Heart left ventricle (tissue), 16 donors: ENCODE measurements at places on chromosomes 12 and 14. TPM values are rescaled to one million over a fixed set of nuclear protein-coding genes. Genes with fewer than 3 reads are reported as not detected.

PRB3 gene
- total RNA-seq, result not detected

RABGGTA gene
- 18.8 TPM for total RNA-seq

- no peak for DNase-seq
Observed at GRCh38 chr12:93091886-93092648, 163.0 kb upstream of the EEA1 start.

GRCh38 chr14:90198541-90199060, 57.8 kb upstream of the PSMC1 start:
- no peak for DNase-seq

DNA sequence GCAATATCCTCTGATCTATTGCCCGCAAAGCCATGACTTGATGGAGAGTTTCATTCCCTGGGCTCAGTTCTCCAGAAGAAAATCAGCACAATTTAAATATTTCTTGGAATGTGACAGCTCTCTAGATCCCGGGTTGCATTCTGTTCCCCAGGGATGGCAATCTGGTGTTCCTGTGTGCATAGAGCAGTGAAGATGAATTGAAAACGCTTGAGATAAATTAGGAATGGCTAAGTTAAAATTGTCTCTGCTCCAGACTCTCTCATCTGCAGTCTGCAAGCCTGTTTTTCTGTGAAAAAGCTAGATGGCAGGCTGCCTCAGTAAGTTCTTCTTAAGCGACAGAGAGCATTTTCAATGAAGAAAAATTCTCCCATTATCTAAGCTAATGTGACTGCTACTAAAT, 582.5 kb upstream of the MGAT4C start:
- DNase-seq, result no peak

- no peak for DNase-seq
Observed at GRCh38 chr14:25089496-25089895, 39.5 kb upstream of the STXBP6 start.

MYF5 gene
- total RNA-seq, result not detected

DNA sequence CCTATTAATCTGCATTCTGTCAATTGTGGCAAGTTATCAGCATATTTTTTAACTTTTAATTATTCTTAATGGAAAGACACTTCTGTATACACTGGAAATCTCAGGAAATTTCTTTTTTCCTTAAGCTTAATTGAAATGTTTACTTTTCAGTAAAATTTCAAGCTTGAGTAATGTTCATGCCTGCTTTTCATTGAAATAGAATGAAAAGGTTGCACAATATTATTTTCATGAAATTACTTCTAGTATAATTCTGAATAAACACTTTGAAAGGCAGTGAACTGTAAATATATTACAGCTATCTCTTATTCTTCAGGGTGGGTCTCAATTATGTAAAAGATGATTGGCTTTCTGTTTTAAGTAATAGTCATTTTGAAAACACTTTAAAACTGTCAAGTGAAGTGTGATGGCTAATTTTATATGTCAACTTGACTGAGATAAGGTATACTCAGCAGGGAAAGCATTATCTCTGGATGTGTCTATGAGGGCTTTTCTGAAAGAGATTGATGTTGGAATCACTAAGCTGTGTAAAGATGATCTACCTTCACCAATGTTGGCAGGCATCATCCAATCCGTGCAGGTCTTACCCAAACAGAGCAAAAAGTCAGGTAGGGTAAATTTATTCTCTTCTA, 29.9 kb downstream of the CLEC2D start:
- no peak for DNase-seq

GRCh38 chr12:62191491-62192179, 68.6 kb upstream of the USP15 start:
- DNase-seq, result no peak

- DNase-seq, result no peak
Observed at GRCh38 chr14:54929556-54929955, 26.9 kb upstream of the GCH1 start.

DNA sequence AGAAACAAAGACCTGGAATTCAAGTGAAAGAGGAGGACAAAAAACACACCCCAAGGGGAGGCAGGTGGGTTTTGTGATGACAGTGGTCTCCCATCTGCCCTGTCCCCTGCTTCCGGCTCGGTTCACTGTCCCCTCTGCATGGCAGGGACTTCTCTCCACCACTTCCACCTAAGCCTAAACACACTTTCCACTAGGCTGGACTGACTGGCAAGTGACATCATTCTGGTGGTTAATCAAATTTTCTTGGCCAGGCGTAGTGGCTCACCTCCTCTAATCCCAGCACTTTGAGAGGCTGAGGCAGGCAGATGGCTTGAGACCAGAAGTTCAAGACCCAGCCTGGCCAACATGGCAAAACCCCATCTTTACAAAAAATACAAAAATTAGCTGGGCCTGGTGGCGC, 11.9 kb downstream of the PLEKHG6 start:
- no peak for DNase-seq

DNA sequence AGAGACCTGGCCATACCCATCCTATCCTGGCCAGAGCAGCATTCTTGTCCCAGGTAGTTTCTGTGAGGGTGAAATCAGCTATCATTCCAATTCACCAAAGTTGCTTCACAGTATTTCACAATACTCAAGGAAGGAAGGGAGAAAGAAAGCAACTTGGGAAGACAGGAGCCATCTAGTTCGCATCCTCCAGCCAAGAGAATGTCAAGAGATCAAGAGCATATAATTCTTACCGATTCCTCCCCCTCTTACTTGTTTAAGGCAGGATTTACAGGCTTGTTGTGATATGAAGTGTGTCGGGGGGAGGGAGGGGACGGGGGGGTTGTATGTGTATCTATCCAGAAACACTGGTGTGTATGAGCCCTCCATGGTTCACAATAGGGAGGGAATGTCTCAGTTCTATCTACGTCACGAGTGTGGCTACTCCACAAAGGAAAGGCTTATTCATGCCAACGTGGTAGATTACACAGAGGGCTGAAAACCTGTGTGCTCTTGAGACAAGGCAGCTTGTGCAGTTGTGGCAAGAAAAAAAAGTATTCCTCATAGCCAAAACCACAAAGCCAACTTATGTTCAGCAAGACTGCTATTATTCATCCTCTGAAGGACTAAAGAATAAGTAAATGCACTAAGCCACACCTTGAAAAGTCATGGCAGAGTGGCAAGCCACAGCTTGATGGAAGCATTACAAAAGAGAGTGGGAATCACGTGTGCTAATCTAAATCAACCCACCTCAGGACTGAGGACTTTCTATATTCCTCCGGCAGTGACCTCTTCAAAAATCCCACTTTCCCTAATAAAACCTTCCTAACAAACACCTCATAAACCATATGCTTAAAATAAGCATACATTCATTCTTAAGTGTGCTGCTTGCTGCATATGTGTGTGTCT, 35.0 kb downstream of the CORO1C start:
- DNase-seq, result no peak

DNA sequence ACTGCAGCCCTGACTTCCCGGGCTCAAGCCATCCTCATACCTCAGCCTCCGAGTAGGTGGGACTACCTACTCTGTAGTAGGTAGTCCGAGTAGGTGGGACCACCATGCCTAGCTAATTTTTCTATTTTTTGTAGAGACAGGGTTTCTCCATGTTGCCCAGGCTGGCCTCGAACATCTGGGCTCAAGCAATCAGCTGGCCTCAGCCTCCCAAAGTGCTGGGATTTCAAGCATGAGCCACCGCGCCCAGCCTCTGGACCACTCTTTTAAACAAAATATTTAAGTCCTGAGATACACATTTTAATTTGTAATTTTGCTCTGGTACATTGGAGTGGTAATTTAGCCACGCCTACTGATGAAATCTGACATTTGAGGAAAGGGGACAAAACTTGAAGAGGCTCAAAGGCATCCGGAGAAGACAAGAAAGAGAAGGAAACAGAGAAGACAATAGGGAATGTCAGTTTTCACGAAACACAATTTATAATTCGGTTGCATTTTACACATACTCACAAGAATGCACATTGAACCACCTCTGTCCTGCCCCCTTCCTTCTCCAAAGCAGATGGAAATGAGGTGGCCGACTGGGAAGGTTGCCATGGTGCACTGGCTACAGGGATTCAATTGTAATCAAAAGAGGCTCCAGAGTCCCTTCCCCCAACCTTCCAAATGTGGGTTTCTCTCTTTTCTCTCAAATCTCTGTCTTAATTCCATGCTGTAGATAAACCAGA, 9.7 kb upstream of the TUBA1A start:
- DNase-seq, result peak; percentile 57

LYZ gene
- total RNA-seq, result 6.1 TPM

DNA sequence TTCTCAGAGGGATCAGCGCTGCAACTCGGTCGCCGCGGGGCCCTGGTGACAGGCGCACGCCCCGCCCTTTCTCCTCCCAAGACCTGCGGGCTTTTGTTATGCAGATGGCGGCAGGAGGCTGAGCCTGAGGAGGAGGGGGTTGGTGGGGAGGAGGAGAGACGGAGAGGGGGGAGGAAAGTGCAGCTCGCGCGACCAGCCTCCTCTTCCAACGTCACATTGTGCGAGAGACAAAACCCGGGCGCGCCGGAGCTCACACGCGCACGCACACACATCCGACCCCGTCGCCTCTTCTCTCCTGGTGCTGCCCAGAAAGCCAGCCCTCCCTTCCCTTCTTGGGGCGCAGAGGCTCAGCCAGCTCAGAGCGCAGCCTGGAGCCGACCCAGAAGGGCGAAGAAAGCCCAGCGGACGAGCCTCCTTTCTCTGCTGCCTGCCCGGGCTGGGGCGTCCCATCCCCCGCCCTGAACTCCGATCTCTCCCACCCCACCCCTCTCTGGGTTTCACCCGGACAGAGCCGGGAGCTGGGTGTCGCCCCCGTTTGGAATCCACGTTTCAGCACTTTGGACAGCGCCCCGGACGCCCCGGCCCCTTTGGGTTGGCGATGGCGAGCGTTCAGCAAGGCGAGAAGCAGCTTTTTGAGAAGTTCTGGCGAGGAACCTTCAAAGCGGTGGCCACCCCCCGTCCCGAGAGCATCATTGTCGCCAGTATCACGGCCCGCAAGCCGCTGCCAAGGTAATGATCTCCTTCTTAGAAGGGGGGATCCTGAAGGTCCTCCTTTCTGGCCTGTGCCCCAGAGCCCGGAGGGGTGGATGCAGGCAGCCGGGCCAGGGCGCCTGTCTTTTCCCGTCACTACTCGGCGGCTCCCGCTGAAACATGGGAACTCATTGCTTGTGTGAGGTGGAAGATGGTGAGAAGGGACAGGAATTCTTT, at the start of gene SRRM4:
Gene SRRM4, plus strand, starts transcription at position 257 of the 927 bp plus-strand sequence. Its CDS starts 342 bp downstream, at position 599.
- DNase-seq, result peak; percentile 26

HHIPL1 gene
- 1.1 TPM for total RNA-seq
